ENCODE measurements at places on chromosomes 2 and 18.

GRCh38 chr2:237209885-237210284, 124.2 kb downstream of the COPS8 start:
- no peak for DNase-seq

GRCh38 chr18:42574871-42575270, 540.6 kb downstream of the RIT2 start:
- DNase-seq = no peak

- peak; percentile 10 for DNase-seq
Measured at GRCh38 chr2:232838406-232838874, 31.6 kb upstream of the SNORC start.

DNA sequence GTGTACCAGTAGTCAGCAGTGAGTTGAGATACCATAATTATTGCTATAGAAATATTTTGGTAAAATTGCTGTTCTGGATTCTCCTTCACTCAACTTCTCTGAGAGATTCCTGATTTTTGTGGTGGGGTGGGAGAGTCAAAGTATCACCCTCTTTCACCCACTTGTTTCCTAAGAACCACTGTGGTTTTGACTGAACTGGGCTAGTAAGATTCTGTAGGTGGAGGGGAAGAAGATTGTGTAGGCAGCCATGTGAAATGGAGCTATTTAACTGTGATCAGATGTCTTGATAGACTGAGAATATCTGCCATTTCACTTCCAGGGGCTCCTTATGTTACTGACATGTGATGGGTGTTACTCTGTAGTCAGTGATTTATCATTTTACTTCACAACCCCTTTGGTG, 45.3 kb downstream of the BIRC6 start:
- DNase-seq = no peak

- DNase-seq = no peak
Measured at GRCh38 chr18:70249118-70249517, 39.7 kb upstream of the SOCS6 start.

DNA sequence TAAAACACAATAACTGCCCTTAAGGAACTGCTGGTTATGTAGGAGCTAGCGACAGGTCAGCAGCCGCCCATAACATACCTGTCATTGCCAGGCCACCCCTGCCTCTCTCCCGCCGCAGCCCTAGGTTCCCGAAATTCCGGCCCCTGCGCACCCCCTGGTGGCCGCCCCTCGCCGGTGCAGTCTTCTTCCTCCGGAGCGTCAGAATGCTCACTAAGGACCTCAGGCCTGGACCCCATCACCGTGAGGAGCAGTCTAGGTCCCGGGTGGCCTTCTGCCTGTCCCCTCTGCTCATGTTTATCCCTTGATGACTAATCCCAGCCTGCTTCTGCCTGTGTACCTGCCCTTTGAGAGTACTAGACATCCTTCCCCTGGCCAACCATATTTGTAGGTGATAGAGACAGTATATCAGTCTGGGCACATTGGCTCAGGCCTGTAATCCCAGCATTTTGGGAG, 115.7 kb upstream of the SLC1A4 start:
- peak; percentile 85 for DNase-seq

DNA sequence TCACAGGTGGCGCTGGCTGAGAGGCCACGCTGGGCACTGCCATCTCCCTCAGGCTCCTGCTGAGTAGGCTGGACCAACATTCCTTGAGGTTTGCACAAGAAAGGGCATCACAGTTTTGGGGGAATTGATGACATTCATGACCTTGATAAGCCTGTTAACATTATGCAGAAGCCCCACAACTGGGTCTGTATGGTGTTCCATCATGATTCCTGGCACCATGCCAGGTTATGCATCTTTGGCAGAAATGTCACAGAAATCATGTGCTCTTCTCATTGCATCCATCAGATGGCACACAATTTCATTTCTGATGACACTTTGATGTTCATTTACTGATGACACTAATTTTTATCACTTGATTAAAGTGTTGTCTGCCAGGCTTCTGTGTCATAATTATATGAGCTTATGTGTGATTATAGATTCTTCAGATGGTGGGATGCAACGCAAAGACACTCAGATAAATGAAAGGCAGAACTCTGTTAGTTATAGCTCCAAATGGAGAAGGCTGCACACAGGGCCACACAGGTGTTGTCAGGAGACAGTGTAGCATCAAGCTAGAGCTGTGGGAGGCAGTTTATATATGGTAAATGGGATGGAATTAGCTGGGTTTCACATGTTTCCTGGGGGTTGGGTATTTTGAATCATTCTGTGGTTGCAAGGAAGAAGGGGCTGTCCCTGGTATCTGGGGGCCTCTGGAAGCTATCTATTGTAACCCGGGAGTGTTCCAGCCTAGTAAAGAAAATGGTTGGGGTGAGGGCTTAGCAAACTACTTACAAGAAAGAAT, 191.3 kb downstream of the SLC39A10 start:
- no peak for DNase-seq

DNA sequence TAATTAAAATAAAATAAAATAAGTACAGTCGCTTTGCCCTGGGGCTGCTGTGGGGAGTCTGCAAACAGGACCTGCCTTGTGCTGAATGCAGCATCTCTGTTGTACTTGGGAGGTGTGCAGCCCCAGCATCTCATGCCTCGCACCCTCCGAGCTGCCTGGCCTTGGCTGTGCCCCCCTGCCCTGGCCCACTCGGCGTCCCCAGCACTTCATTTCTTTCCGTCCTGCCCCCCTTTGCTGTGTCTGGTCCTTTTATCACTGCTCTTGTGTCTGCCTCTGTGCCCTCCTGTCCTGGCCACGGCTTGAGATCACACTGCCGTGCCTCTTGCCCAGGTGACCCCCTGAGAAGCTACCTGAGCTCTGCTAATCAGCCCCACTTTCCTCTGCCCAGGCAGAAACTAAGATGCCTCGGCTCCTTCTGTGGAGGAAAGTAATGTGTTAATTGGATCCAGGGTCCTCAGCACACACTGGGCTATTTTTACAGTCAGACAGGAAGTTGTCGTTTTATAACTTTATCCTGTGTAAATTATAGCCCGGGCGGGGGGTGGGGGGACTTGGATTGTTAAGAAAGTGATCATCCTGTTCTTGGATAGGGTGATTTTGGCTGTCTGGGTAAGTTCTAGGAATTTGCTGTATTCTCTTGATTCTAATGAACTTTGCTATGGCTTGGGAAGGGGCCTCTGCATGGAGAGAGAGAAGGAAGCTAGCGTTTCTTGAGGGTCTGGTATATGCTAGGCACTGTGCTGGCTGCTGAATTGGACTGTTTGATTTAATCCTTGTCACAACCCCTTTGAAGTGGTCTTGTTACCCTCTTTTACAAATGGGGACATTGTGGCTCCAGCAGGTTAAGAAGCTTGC, 69.4 kb downstream of the AGAP1 start:
- no peak for DNase-seq

DNA sequence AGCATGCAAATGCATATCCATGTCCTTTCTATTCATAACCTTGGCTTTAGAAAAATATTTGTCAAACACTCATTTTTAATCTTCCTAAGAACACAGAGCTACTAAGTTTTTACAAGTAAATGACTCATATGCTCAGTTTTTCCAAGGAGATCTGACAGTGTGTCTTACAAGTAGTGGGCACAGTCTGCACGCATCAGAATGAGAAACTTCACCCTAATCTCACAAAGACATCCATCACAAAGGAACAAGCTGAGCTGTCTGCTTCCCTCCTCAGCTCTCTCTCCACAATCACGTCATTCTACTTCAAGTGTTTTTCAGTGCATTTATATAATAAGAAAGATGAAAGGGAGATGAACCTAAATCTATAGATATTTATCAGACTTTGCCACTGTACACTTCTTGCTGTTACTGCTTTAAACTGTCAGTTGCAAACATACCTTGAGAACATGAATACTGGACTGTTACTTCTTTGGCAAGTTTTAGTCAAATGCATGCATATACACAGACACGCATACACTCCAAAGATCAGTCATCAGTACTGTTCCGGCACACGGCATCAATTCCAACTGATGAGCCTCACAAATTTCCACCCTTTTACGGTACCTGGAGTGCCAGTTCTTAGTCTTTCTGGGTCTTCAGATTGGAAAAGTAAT, 75.7 kb downstream of the RBMS1 start:
- peak; percentile 27 for DNase-seq

DNA sequence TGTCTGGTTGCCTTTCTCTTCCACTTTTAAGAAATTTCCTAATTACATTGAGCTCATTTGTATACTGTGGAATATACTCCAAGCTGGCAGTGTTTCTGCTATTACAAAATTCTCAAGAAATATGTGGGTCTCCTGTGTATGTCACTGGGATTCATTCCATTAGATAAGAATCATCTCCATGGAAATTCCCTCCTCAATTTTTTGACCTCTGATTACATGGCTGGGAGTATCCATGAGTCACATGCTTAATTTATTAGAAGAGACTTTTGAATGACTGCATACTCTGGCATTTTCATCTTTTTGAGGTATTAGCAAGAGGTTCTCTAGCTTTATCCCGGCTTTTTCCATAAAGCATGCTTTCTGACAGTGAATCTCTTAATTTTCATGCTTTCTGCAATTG, 665.5 kb upstream of the CNTNAP5 start:
- no peak for DNase-seq

- no peak for DNase-seq
Measured at GRCh38 chr18:30698571-30698970, 344.0 kb downstream of the DSC3 start.

All from GM23338 (cell line).